ENCODE measurements at places on chromosomes 3 and 15.

DNA sequence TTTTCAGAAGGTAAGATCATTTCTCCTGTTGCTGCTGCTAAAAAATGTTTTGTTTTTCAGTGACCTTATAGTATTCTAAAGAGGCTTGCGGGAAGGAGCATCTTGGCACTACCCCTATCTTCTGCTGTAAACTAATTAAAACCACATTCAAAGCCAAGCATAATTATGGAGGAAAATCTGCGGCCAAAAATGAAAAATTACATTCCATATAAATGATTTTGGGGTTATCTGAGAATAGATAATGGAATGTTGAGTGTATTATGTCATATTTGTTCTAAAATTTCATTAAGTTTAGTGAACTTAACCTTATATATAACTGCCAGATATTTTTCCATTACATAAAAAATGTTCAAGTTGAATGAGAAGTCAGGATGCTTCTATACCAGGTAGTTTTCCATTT lies 170.4 kb upstream of the TMC3 start:
- no peak for DNase-seq

DNA sequence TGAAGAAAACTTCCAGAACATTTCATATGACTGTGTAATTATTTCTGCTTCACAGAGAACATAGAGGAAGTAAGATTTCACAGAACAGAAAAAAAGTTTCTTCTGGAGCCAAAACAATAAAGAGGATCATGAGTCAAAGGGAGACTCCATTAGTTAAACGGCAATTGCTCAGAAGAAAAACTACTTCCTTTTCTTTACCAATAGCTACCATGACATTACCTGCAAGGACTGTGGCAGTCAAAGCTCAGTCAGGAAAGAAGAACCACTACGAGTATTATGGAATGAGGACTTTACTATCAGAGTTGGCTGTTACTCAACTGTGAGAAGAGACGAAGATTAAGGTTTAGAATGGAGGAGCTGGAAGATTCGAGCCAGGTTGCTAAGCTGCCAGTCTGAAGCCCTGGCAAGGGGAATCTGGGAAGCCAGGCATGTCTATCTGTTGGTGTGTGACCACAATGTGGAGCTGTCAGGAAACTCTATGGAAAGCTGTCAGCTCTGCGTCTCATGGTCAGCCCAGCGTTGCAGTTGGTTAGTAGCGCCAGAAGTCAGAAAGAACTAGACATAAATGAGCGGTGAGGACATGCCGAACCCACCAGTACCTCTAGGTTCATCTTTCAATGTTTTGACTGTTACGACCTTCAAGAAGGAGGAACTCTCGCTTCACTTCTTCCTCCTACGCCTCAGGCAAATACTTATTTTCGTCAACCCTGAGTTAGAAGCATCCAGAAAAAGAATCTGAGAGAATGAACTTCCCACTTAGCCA lies 604.3 kb downstream of the FGF12 start:
- no peak for DNase-seq

DNA sequence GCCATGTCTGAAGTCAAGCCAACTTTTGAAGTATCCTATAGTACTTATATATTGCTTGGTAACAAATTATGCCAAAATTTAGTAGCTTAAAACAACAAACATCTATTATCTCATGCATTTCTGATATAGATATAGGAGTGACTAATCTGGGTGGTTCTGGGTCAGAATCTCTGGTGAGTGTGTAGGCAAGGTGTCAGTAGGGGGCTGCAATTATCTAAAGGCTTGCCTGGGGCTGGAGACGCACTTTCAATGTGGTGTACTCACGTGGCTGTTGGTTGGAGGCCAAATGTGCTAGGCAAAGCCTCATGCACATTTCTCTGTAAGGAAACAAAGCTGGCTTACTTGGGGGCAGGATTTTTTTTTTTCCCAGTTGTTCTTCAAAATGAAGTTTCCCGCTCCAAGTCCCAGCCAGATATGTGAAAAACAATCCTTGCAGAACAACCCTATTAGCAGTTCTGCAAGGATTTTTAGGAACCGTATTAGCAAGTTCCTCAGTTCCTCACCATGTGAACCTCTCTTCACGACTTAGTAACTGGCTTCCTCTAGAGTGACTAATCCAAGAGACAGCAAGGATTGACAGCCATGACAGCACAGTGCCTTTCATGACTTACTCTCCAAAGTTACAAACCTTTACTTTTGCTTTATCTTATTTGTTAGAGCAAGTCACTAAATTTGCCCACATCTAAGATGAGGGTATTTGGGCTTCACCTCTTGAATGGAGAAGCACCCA lies 25.8 kb downstream of the GREM1 start:
- no peak for DNase-seq

DNA sequence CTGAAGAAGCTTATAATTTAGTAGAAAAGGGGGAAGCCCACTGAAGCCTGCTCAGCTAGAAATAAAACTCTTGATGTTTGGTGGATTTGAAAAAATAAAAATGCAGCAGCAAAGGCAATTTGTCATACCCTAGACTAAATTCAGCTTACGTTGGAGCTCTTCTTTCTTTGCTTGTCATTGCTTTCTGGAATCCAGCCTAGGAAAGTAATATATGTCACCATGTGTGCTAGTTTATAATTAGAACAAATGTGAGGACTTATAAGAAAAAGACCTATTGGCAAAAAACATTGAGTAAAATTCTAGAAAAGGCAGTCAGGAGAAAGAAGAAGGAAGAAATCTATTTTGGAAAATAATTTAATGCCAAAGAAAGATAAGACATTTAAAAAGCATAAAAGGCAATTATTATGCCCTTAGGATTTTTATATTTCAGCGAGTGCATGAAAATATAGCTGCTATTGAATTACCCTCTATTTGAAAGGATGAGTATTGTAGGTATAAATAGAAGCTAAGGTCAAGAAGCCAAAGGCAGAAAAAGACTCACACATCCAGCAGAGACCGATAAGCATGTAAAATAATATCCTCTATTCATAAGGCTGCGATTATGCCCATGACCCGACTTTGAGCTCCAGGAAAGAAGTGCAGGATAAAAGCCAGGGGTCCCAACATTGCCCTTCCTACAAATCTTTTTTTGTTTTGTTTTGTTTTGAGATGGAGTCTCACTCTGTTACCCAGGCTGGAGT lies 10.6 kb upstream of the BTBD1 start:
- no peak for DNase-seq

GRCh38 chr3:169846458-169847193 lies 23.1 kb downstream of the LRRC31 start:
- DNase-seq = no peak

GRCh38 chr3:160044121-160044520 lies 55.5 kb downstream of the IL12A start:
- DNase-seq = no peak

- no peak for DNase-seq
Measured at GRCh38 chr3:23405081-23405480, 202.0 kb downstream of the UBE2E2 start.

DNA sequence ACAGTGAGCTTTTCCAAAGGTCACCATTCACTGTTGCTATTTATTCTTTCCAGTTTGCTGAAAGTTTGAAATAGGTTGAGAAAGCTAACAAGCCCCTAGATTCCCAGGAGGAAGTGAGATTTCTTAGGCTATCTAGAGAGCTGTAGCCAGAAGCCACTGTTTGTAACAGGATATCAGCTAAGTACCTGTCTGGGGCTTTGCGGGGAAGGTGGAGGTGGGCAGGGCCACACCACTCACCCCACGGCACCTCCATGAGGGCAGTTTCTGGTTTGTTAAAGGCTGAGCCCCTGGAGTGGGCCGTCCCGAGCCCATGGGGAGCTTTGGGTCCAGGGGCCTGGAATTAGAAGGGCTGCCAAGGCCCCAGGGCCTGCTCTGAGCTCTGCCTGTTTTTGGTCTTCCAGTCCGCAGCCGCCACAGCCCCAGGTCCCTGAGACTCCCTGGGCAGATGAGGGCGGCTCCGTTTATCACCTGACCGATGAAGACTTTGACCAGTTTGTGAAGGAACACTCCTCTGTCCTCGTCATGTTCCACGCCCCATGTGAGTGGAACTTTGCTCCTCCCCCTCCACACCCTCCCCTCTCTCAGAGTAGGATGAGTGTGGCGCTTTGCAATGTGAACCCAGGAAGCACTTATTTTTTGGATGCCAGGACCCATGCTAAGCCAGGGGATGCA lies 63.4 kb downstream of the PDIA5 start:
- no peak for DNase-seq

DNA sequence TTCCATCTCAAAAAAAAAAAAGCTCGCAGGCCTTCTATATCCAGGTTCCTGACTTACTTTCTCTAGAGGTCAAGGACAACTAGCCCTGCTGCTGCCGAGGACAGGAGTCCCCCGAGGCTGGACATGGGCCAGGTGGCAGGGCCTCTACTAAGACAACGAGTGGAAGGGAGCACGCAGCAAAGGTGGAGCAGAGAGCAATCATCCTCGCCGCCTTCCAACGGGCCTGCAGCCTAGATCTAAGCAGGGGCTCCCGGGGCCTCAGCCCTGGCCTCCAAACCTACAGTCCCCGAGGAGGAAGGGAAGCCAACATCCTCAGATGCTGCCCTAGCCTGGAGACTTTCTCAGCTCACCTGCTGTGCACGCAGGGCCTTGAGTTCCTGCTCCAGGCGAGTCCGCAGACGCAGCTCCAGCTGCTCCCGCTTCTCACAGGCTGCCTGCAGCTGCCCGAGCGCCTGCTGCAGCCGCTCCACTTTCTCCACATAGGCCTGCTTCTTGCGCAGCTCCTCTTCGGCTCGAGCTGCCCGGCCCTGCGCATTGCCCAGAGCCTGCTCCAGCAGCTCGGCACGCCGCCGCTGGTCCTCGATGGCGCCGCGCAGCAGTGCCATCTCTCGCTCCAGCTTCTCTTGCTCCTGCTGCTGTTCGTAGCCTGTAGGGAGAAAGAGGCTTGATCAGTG lies 12.9 kb downstream of the AMOTL2 start:
- DNase-seq = no peak

- DNase-seq = no peak
Measured at GRCh38 chr3:37491343-37491742, 317.0 kb upstream of the LRRFIP2 start.

- DNase-seq = no peak
Measured at GRCh38 chr3:39021029-39021428, 30.7 kb downstream of the SCN11A start.

DNA sequence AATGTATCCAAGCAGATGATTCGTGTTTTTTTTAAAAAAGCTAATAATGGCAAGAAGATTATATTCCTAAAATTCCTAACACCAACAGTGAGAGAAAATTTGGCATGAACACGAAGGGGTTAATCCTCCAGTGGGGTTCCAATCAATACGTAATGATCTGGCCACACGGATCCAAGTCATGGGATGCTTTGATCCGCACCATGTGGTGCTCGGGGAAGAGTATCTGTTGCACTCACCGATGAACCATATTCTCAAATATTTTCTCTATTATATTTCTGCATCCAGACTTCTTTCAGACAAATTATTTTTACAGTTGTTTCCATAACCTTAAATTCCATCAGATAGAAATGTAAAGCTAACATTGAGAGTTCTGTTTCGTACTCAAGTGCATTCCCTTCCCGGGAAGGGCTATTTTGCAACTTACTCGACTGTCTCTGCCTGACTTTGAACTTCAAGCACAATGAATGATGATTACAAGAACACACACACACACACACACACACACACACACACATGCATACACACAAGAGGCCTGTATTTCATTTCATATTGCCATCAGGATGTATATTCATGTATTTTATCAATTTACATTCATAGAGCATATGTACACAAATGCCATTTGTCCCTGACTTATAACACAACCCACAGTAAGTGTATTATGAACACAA lies 567.2 kb downstream of the FOXP1 start:
- no peak for DNase-seq

DNA sequence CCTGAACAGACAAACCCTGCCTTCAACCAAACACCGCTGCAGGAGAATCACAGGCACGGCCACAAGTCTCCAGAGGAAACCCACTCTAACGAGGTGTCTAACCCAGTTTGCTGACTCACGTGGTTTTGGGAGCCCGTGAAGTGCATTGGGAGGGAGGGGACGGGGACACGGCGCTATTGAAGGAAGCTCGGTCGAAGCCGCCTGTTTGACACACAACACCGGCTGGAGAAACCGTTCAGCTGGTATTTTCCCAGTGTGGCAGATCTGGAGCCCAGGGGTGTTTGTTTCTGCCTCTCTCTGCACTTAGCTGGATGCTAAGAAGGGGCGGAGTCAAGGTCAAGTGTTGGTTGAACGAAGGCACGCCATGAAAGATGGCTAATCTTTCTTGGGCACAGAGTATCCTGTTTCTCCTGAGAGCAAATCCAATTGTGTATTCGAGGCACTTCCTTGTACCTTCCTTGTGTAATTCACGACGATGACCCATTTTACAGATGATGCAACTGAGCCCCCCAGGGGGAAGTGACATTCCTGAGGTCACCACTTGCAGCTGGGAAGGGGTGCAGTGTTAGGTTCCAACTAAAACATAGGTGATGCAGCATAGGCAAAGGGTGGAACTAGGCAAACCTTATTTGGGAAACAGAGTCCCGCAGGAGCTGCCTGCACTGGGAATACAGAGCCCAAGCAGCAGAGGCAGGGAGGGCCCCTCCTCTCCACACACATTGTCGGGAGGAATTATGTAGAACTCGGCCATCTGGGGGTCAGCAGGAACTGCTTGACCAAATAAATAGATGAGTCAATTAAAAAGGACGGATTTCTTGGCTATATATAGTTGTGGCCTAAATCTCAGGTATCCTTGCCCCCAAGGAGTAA lies 22.5 kb downstream of the SLC6A6 start:
- DNase-seq = no peak

DNA sequence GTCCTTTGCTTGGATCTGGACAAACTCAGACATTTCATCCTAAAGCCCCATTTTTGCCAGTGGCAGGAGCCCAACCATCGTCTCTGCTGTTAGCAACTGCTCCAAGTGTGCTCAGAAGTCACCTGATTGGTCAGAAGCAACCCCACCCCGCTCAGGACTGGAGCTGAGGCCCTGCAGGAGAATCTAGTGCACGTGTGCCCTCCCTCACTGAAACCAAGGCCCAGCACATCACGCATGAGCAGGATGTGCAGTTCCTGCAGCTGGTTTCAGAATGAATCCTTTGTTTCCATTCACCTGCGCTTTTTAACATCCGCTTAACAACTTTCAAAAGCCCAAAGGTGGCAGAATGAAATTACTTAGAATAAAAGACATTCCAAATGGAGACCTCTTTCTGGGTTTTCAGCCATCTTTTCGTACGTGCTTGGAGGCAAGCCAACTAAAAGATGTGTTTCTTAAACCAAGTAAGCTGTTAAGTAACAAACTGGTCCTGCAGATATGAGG lies 81.2 kb downstream of the SRGAP3 start:
- DNase-seq = no peak

DNA sequence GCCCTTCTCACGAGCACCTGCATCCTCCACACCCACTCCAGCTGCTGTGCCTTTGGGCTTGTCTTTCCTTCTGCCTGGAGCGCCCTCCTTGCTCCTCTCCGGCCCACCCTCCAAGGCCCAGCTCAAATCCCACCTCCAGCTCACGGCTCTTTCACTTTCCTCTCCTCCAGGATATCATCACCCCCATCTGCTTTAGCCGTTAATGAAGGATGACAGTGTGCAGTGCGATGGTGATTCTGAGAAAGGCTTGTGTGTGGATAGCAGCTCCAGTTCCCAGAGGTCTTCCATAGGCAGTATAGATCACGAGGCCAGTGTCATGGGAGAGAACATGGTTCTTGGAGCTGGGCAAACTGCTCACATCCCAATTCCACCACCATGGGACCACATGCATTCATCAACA lies 237.4 kb downstream of the TLE3 start:
- no peak for DNase-seq

All from effector CD8-positive, alpha-beta T cell (primary cell).